ENCODE measurements at places on chromosomes 12 and 14.

- DNase-seq, result no peak
Measured at GRCh38 chr14:50791201-50791600, 39.8 kb downstream of the NIN start.

DNA sequence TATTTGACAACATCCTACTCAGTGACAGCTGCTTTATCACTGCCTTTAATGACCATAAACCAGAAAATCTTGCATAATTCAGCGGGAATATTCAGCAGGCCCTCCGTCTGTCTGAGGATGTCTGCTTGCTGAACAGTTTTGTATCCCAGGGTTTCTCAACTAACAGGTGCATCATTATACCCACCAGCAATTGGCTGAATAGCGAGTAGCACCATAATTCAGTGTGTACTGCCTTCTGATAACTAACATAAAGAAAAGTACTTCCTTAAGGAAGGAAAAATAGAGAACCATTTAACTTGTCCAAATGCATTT is 680.1 kb downstream of the GALC start:
- DNase-seq, result no peak

- peak; percentile 7 for DNase-seq
Measured at GRCh38 chr12:24378548-24379407, 429.3 kb upstream of the SOX5 start.

GRCh38 chr12:124518051-124518932 is 49.1 kb downstream of the NCOR2 start:
- peak; percentile 100 for DNase-seq

DNA sequence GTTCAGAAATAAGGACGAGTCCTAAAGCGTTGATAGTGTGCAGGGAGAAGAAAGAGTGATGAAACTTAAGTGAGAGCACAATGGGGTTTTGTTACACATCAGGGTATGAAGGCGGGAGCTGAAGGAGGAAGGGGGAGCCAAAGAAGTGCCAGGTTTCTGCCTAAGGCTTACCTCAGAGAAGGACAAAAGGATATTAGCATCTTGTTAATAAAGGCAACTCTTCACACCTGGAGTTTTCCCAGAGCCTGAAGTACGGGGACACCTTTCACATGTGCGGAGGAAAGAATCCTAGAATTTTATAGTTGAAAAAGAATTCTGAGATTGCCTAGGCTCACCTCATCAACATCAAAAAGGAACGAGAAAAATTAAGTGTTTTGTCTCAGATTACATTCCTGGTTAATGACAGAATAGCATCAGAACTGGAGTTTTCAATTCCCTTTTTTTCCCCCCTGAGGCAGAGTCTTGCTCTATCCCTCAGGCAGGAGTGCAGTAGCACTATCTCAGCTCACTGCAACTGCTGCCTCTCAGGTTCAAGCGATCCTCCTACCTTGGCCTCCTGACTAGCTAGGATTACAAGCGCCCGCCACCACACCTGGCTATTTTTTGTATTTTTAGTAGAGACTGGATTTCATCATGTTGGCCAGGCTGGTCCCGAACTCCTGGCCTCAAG is 2.2 kb upstream of the SAV1 start:
- DNase-seq, result no peak

GRCh38 chr12:128798571-128799341 is 25.0 kb downstream of the SLC15A4 start:
- DNase-seq, result no peak

GRCh38 chr14:85190251-85190650 is 339.7 kb upstream of the FLRT2 start:
- peak; percentile 38 for DNase-seq

GRCh38 chr12:121530600-121531355 is 50.0 kb downstream of the KDM2B start:
- DNase-seq, result peak; percentile 76

- no peak for DNase-seq
Measured at GRCh38 chr14:64990939-64991338, 4.2 kb downstream of the FNTB start.

DNA sequence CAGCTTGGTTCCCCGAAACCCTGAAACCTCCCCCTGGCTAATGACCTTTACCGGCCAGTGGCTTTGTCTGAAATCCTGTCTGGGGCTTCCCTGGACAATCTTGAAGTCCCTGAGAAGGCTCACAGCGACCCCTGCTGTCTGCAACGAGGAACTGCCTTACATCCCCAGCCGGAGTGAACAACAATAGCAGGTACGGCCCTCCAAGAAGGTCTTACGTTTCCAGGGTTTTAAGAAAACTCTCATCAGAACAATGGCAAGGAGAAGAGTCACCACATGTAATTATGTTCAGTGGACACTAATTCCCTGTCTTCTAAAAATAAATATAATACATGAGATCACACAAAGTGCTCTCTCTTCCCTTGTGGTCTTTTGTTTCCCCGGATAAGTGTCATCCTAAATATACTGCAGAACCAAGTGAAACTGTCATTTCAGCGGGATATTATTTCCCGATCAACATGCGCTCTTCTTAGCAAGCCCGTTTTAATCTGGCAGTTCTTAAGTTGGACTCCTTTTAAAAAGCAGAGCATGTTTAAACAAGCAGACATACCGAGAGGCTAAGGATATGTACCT is 53.3 kb downstream of the RBM19 start:
- DNase-seq, result peak; percentile 64

DNA sequence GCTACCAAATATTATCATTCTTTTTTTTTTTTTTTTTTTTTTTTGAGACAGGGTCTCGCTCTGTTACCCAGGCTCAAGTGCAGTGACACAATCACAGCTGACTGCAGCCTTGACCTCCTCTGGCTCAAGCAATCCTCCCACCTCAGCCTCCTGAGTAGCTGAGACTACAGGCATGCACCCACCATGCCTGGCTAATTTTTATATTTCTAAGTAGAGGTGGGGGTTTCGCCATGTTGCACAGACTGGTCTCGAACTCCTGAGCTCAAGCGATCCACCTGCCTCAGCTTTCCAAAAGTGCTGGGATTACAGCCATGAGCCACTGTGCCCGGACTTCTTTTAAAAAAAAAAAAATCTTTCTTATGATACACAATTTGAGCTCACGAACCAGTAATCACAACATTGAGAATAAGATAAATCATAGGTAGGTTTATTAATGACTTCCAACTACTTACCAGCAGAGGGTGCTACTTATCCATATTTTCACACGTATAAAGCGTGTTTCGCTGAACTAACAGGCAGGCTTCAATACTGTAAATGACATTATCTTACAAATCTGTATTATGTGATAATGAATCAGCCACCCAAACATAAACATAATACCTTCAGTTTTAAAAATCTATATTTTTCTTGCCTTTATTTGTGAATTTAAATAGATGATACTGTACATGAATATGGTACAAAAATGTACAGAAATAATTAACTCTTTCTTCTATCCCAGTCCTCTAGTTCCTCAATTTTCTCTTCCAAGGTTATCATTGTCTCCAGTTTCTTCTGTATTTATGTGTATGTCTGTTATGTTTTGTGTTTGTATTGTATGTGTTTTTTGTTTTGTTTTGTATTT is 42.5 kb upstream of the BCAT1 start:
- peak; percentile 61 for DNase-seq

- peak; percentile 25 for DNase-seq
Measured at GRCh38 chr12:39441963-39442830, 723 bp downstream of the KIF21A start.

DNA sequence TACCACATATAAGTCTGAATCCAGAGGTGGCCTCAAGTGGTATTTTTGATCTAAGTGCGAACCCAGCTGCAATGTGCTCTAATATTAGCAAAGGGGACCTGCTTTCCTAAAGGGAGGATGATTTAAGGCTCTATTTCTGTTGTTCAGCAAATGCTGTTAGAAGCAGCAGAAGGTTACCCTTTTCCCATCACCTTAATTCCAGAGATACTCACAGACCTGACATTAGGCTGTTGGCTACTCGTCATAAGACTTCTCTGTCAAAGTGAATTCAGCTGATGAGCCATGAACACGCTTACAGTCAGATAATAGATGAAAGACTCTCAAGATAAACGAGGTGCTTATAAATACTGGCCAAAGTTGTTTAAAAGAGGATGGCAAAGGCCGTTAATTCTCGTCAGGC is 308.7 kb upstream of the DDHD1 start:
- DNase-seq, result no peak

GRCh38 chr14:105427936-105428485 is 8.4 kb downstream of the MTA1 start:
- DNase-seq, result no peak

DNA sequence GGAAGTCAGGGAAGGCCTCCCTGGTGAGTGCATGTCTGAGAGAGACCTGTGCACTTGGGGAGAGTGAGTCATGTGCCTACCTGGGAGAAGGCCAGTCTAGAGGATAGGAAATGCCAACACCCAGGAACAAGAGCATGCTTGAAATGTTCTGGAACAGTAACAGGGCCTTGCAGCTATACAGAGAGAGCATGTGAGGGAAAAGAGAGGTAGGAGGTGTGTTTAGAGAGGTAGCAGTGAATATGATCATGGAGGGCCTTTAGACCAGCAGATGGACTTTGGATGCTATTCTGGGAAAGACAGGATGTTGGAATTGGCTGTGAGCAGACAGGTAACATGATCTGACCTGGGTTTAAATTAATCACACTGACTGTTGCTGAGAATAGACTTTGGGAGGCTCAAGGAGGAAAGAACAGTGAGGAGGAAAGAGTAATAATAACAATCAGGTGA is 1143.6 kb downstream of the FLRT2 start:
- no peak for DNase-seq

DNA sequence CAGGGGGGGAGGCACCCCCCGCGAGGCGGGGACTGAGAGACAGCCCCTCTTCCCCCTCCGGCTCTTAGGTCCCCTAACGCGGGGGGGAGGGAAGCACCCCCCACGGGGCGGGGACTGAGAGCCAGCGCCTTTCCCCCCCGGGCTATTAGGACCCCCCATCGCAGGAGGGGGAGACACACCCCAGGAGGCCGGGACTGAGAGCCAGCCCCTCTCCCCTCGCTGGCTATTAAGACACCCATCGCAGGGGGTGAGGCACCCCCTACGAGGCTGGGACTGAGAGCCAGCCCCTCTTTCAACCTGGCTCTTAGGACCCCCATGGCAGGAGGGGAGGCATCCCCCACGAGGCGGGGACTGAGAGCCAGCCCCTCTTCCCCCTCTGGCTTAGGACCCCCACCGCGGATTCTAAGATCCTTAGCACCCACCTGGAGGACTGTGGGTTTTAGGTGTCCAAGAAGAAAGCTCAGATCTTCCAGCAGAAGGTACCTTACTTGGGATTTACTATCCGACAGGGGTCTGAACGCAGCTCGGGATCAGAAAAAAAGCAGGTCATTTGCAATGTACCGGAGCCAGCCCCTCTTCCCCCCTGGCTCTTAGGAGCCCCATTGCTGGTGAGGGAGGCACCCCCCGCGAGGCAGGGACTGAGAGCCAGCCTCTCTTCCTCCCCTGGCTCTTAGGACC is 197.8 kb upstream of the PZP start:
- no peak for DNase-seq

- DNase-seq, result no peak
Measured at GRCh38 chr12:73947326-73948026, 590.2 kb upstream of the ATXN7L3B start.

GRCh38 chr14:74488786-74489397 is 4.2 kb downstream of the NPC2 start:
- DNase-seq, result peak; percentile 72

GRCh38 chr14:63046339-63047268 is 1.3 kb upstream of the KCNH5 start:
- no peak for DNase-seq

DNA sequence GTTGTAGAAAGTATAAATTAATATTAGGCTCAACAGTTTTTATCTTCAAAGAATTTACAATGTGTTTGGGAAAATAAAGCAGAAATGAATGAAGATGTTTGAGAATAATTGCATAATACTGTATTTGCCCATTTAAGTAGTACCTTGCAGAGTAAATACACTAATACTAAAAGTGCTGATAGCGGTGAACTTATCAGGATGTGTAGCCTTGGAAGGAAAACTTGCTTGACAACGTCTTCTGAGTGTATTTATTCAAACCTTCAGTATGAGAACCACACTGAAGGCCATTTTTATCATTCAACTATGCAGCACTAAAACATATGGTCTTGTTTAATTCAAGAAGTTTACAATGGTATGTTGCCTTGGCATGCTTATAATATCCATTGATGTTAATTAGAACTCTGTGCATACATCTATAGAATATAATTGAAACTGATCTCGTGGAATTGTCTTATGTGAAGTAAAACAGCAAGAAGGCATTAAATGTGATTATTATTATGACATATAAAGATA is 41.3 kb downstream of the MSRB3 start:
- DNase-seq, result peak; percentile 73

GRCh38 chr14:95290871-95291431 is 28.8 kb downstream of the CLMN start:
- DNase-seq, result no peak

DNA sequence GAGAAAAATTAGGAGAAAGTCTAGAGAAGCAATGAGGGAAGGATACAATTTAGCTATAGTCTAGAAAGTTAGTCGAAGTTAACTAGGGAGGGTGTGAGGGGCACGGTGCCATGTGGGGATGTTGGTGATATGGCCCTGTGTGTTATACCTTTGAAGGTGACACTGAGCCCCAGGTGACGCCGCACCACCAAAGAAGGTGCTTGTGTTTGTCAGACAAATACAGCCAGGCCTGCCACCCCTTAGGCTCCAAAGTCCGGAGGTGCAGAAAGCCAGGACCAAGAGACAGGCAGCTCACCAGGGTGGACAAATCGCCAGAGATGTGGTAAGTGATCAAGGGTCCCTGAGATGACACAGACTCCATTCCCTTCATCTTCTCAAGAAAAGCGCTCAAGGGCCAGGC is 1.1 kb downstream of the C1S start:
- DNase-seq, result no peak

DNA sequence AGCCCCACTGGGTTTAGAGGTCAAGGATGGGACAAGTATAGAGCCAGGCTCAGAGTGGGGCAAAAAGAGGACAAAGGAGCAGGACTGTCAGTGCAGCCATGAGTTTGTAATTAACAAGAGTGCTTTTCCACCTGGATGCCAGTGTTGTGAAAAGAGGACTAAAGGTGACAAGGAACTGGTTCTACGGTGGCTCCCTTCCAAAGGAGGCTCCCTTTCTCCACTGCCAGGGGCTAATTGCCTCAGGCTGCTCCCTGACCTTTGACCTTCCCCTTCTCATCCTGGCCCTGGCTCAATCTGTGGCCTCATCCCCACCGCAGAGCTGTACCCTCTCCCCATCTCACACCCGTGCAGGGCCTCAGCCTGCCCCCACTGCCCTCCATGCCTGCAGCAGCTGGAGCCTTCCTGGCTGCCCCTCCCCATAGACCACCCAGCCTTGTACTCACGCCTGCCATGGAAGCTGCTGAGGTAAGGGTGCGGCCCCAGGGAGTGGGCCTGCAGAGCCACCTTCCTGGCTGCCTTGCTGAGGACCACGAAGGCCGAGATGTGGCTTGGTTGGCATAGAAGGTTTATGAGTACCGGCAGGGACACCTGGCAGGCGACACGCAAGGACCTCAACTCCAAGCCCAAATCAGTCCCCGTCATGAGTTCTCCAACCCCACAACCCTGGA is 24.8 kb upstream of the FKBP4 start:
- no peak for DNase-seq

DNA sequence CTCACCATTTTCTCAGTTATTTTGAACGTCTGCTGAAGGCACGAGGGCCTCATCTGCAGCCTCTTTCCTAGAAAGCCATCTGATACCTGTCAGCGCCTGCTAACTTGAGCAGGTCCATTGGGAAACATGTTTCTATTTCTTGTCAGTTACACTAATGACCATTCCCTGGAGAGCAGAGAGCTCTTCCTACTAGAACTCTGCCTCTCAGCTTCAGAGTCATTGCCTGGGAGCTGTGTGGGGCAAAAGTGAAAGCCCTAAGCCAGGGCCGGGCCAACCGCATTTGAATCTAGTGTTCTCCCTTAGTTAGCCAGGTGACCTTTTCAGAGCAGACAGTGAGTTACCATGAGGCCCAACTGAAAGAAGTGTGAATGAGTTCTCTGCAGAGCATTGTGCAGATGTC is 135.8 kb downstream of the EML1 start:
- no peak for DNase-seq

All from amniotic epithelial cell (primary cell).